ENCODE measurements at places on chromosomes 11 and 22. TPM values are rescaled to one million over a fixed set of nuclear protein-coding genes. Genes with fewer than 3 reads are reported as not detected.

GGTLC2 gene
- total RNA-seq: not detected

DNA sequence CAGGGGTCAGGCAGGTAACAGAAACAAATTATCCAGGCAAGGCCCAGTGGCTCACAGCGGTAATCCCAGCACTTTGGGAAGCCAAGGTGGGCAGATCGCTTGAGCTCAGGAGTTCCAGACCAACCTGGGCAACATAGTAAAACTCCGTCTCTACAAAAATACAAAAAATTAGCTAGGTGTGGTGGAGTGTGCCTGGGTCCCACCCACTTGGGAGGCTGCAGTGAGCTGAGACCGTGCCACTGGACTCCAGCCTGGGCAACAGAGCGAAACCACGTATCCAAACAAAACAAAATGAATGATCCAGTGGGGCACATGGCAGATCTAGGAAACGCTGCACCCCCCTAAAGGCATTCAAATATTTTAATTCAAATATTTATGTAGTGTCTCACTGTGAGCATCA, 9.9 kb downstream of the NUMA1 start:
- peak overlapping the region; percentile 76 for H3K27ac ChIP-seq
- no peak for DNase-seq
- no peaks in the 10 kb centered on the region for H3K36me3 ChIP-seq
- peaks cover 30% of the 10 kb centered on the region for H3K4me1 ChIP-seq
- no peaks in the 10 kb centered on the region for H3K27me3 ChIP-seq

DGCR6 gene
- total RNA-seq: not detected

- no peak overlapping the region for H3K27ac ChIP-seq
- no peaks in the 10 kb centered on the region for H3K4me1 ChIP-seq
- H3K36me3 ChIP-seq: no peaks in the 10 kb centered on the region
- H3K4me3 ChIP-seq: no peak overlapping the region
- DNase-seq: no peak
- no peaks in the 10 kb centered on the region for H3K27me3 ChIP-seq
Measured at GRCh38 chr22:46878191-46878948, 115.9 kb downstream of the TBC1D22A start.

OR51I1 gene
- not detected for total RNA-seq

DNA sequence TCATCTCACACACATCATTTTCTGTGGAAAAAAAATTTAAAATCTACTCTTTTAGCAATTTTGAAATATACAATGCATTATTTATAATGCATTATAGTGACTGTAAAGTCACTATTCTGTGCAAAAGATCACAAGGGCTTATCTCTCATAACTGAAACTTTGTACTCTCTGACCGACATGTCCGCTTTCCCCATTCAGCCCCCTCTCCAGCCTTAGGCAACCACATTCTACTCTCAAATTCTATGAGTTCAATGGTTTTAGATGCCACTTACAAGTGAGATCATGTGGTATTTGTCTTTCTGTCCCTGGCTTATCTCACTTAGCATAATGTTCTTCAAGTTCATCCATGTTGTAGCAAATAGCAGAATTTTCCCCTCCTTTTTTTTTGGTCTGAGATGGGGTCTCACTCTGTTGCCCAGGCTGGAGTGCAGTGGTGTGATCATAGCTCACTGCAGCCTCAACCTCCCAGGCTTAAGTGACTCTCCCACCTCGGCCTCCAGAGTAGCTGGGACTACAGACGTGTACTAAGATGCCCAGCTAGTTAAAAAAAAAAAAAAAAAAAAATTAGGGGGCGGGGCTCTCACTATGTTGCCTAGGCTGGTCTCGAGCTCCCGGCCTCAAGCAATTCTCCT, 44.5 kb downstream of the SYN3 start:
- no peak for DNase-seq
- H3K36me3 ChIP-seq: no peaks in the 10 kb centered on the region
- H3K4me1 ChIP-seq: no peaks in the 10 kb centered on the region
- H3K27ac ChIP-seq: no peak overlapping the region
- H3K27me3 ChIP-seq: peaks cover 3% of the 10 kb centered on the region

ANO9 gene
- 117 TPM for total RNA-seq

DNA sequence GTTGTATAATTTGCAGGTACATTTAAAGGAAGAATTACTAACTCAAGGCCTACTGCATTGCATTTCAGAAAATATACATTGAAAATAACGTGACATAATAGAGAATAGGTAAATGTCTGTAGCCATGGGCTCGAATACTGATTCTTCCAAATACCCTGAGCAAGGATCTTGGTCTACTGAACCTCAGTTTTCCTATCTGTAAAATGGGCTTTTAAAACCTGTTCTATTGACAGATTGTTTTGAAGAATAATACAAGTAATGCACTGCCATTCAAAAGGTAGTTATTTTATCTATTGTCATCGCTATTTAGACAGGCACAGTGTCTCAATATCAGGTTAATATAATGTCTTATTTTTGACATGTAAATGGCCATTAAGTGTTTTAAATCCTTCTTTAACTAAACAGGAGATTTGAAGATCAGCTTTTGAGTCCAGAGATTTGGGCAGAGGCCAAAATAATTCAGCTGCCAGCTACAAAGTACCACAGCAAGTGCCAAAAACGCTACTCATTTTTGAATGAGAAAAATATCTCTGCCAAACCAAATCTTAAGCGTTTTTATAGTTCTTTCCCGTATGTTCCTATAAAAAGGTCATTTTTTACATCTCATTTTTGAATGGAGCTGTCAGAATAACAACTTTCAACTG, 56.7 kb downstream of the CTSC start:
- DNase-seq: no peak
- H3K27me3 ChIP-seq: no peaks in the 10 kb centered on the region
- no peaks in the 10 kb centered on the region for H3K36me3 ChIP-seq
- no peak overlapping the region for H3K4me3 ChIP-seq
- H3K4me1 ChIP-seq: no peaks in the 10 kb centered on the region

WNT7B gene
- not detected for total RNA-seq

DNA sequence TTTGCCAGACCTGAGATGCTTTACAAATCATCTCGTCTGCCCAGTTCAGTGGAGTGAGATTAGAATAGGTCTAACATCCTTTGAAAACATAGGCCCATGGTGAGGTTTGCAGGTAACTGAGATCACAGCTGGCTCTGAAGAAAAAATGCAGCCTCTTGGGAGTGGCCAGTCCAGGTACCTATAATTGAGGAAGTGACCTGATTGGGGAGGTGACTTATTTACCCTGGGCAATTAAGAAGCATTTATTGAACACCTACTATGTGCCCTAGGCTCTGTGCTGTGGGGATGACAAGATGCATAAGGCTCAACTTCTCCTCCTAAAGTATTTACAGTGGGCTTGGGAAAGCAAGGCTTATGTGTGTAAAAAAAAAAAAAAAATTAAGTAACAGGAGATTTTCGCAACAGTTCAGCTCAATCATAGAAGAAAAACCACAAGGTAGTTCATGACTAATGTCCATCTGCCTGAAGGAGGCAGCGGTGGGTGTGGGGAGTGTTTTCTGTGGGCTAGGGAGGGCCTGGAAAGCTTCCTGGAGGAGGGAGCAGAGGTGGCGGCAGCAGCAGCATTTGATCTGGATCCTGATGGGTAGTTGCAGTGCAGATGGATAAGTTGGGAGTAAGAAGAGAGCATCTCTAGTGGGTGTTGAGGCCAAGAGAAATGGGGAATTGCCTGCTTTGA, 16.1 kb downstream of the MICAL2 start:
- H3K4me3 ChIP-seq: no peak overlapping the region
- no peak for DNase-seq
- peaks cover 77% of the 10 kb centered on the region for H3K4me1 ChIP-seq
- peak overlapping the region; percentile 41 for H3K27ac ChIP-seq
- H3K36me3 ChIP-seq: no peaks in the 10 kb centered on the region
- H3K27me3 ChIP-seq: no peaks in the 10 kb centered on the region

DNA sequence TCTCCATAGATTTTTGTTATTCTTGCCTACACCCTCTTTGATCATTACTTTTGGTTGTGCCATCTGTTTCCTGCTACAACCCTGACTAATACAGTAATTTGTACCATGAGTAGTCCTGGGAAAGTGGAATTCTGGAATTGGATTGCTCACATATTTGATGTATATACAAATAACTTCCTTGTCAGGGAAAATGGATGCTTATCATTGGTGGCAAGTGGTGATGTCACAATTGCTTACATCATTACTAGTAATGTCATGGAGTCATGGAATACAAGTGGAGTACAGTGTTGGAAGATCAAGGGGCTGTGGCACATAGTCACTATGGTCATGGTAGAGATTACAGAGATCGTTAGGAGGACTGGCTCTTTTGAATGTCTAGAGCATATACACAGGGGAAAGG, 24.4 kb downstream of the AASDHPPT start:
- peaks cover 4% of the 10 kb centered on the region for H3K4me1 ChIP-seq
- no peak overlapping the region for H3K27ac ChIP-seq
- DNase-seq: no peak
- no peaks in the 10 kb centered on the region for H3K27me3 ChIP-seq
- no peak overlapping the region for H3K4me3 ChIP-seq
- H3K36me3 ChIP-seq: peaks cover 11% of the 10 kb centered on the region

IGLL1 gene
- not detected for total RNA-seq

GRCh38 chr11:96219981-96220623, 122.9 kb downstream of the MAML2 start:
- no peaks in the 10 kb centered on the region for H3K36me3 ChIP-seq
- DNase-seq: no peak

GRCh38 chr11:6737872-6738466, 33.8 kb downstream of the OR2AG2 start:
- H3K27me3 ChIP-seq: no peaks in the 10 kb centered on the region
- H3K36me3 ChIP-seq: no peaks in the 10 kb centered on the region
- no peak overlapping the region for H3K27ac ChIP-seq

DNA sequence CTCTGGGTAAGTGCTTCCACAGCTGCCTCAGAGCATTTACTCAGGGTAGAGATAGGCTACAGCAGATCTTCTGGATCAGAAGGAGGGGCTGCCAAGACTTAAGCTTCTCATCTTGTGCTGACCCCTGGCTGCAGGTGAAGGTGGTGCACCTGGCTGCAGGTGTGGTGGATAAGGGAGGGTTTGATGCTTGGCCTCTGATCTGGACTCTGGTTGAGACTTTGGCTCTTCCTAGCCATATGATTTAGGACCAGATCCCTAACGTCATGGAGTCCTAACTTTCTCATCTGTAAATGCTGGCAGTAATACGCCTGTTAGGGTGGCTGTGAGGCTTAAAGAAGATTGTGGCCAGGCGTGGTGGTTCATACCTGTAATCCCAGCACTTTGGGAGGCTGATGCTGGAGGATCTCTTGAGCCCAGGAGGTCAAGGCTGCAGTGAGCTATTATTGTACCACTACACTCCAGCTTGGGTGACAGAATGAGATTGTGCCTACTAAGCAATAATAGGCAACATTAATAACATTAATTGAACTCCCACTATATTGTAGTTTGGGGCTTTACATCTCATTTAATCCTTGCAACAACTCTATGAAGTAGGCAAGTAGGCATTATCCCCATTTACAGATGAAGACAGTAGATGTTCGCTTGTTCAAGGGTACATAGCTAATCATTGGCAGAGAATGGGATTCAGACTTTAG, 10.7 kb downstream of the DTX4 start:
- H3K27ac ChIP-seq: peak overlapping the region; percentile 88
- peak; percentile 78 for DNase-seq
- H3K27me3 ChIP-seq: no peaks in the 10 kb centered on the region
- no peaks in the 10 kb centered on the region for H3K36me3 ChIP-seq

DNA sequence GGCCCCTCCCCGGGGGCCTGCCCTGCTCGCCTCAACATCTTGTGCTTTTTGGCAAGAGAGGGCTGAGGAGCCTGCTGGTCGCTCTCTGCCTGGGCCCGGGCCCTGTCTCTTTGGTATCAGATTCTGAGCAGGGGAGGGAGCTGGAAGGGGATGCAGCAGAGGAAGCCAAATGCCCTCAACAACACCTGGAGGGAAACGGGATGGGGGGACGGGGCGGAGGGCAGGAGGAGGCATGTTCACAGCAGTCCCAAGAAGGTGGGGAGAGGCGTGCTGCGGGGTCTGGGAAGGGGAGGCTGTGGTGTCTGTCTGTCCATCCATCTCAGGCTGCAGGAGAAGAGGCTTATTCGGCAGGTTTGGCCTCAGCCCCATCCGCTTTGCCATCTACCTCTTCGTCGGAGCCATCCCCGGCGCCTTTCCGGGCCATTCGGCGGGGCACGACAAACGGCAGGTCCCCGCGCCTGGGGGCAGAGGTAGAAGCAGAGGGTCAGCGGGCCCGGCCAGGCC, 29.4 kb downstream of the APOL1 start:
- no peak overlapping the region for H3K4me3 ChIP-seq
- no peak overlapping the region for H3K27ac ChIP-seq
- H3K36me3 ChIP-seq: peaks cover 62% of the 10 kb centered on the region
- H3K27me3 ChIP-seq: no peaks in the 10 kb centered on the region

BDNF gene
- 0.64 TPM for total RNA-seq

DNA sequence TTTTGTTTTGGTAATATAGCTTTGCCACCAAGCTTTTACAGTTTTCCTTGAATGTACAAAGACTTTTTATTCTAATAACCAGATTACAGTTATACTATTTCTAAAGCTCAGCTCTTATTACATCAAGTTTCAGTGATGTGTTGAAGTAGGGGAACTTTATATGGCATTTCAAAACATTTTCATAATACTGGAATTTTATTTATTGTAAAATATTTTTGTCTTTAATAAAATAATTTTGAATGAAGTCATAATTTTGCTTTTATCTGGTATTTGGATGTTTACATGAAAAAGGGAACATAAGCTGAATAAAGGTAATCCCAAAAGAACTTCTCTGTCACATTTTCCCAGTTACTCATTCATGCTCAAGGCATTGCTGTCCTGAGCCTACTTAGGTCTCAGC, 34.7 kb downstream of the RTN3 start:
- H3K36me3 ChIP-seq: no peaks in the 10 kb centered on the region
- H3K27me3 ChIP-seq: no peaks in the 10 kb centered on the region
- no peak overlapping the region for H3K4me3 ChIP-seq
- no peak overlapping the region for H3K27ac ChIP-seq
- DNase-seq: no peak

Measured in transverse colon (tissue), 4 donors.